GM04503 (cell line): ENCODE measurements at places on chromosomes 6 and 20.

GRCh38 chr6:35128042-35128441 is 13.1 kb downstream of the TCP11 start:
- DNase-seq: no peak

GRCh38 chr6:24397631-24398030 is 5.1 kb upstream of the MRS2 start:
- no peak for DNase-seq

DNA sequence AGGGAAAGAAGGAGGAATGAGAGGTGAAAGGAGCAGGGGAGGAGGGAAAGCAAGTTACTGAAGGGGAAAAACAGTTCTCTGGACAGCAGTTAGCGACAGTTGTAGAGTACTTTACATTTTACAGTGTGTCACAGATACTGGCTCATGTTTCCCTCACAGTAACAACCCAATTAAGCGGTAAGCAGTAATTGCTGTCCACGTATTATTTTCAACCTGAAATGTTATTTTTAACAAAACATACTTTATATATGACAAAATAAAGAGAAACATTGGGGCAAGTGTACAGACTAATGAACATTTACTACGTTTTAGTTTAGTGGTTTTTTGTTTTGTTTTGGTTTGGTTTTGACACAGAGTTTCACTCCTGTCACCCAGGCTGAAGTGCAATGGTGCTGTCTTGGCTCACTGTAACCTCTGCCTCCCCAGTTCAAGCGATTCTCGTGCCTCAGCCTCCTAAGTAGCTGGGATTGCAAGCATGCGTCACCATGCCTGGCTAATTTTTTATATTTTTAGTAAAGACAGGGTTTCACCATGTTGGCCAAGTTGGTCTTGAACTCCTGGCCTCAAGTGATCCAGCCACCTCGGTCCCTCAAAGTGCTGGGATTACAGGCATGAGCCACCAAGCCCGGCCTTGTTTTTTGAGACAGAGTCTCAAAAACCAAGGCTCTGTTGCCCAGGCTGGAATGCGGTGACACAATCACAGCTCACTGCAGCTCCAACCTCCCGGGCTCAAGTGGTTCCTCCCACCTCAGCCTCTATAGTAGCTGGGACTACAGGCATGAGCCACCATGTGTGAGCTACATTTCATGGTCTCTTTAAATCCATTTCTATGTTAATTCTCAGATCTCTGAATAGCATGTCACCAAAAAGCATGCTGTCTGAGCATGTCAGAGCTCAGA is 22.6 kb upstream of the BTN3A2 start:
- DNase-seq: no peak

- no peak for DNase-seq
Observed at GRCh38 chr6:97218912-97219311, 64.1 kb downstream of the MMS22L start.

- DNase-seq: peak; percentile 21
Observed at GRCh38 chr6:49606721-49607390, 29.8 kb downstream of the RHAG start.

GRCh38 chr6:46896871-46897270 is 24.9 kb downstream of the ADGRF5 start:
- DNase-seq: no peak

GRCh38 chr6:36751091-36751490 is 53.5 kb downstream of the RAB44 start:
- no peak for DNase-seq
